ENCODE measurements at places on chromosomes 3 and 15. TPM values are rescaled to one million over a fixed set of nuclear protein-coding genes. Genes with fewer than 3 reads are reported as not detected.

TTBK2 gene
- 4.9 TPM for total RNA-seq

TRIM71 gene
- total RNA-seq: not detected

OR5K2 gene
- not detected for total RNA-seq

VGLL3 gene
- total RNA-seq: 0.66 TPM

COX17 gene
- total RNA-seq: 29.4 TPM

DCLK3 gene
- total RNA-seq: not detected

IQSEC1 gene
- total RNA-seq: 47.3 TPM

HIGD2B gene
- not detected for total RNA-seq

SLC22A13 gene
- total RNA-seq: 0.22 TPM

EPHB1 gene
- 1.9 TPM for total RNA-seq

DOCK3 gene
- total RNA-seq: not detected

ZNF385D gene
- total RNA-seq: 0.06 TPM

COL8A1 gene
- total RNA-seq: 1.5 TPM

FGF12 gene
- total RNA-seq: 0.75 TPM

DNA sequence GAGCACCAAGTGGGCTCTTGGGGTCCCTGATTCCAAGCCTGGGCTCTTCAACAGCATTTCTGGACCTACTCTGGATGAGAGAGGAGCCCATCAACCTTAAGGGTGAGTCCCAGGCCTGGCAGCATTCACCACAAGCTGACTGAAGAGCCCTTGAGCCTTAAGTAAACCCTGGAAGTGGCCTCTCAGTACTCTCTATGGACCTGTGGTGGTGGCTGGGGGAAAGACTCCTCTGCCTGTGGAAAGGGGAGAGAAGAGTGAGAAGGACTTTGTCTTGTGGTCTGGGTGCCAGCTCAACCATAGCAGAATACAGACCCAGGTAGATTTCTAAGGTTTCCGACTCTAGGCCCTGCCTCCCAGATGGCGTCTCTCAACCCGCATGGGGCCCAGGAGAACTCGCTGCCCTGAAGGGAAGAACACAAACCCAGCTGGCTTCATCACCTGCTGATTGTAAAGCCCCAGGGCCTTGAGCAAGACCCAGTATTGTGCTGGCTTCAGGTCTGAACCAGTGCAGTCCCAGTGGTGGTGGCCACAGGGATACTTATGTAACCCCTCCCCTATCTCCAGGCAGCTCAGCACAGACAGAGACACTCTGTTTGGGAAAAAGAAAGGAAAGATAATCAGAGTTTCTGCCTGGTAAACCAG lies 71.4 kb downstream of the TFDP2 start:
- H3K4me3 ChIP-seq: no peak overlapping the region
- H3K27me3 ChIP-seq: no peaks in the 10 kb centered on the region
- DNase-seq: no peak
- H3K4me1 ChIP-seq: no peaks in the 10 kb centered on the region

- H3K4me1 ChIP-seq: no peaks in the 10 kb centered on the region
- H3K36me3 ChIP-seq: no peaks in the 10 kb centered on the region
- DNase-seq: no peak
These were observed 38.7 kb upstream of the DNAAF4 start for GRCh38 chr15:55546718-55547117.

DNA sequence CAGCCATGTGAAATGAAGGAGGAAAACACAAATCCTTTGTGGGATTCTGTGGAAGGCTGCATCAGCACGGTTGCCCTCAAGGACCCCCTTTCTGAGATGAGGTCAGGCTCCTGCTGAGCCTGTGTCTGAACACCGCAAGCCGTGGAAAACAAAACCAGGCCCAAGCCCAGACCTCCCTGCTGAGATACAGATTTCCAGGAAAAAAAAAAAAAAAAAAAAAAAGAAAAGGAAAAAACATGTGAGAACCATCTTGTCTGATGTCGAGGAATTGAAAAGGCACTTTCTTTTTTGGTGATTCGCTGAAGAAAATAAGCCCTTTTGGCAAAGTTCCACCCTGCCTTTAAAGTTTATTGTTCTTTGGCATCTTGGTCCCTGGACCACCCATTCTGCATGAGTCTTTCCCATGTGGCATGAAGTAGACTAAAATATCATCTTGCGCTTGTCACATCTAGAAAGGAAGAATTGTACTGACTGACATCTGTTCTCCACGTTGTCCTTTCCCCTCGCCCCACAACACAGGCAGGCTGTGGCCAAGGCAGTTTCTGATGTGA lies 117.6 kb downstream of the CHST2 start:
- H3K4me3 ChIP-seq: no peak overlapping the region
- no peak for DNase-seq
- H3K36me3 ChIP-seq: no peaks in the 10 kb centered on the region
- no peaks in the 10 kb centered on the region for H3K4me1 ChIP-seq
- H3K27ac ChIP-seq: no peak overlapping the region

- no peaks in the 10 kb centered on the region for H3K27me3 ChIP-seq
- H3K4me1 ChIP-seq: no peaks in the 10 kb centered on the region
- DNase-seq: no peak
- H3K4me3 ChIP-seq: no peak overlapping the region
These were observed 79.8 kb upstream of the FNDC3B start for GRCh38 chr3:171959532-171960089.

DNA sequence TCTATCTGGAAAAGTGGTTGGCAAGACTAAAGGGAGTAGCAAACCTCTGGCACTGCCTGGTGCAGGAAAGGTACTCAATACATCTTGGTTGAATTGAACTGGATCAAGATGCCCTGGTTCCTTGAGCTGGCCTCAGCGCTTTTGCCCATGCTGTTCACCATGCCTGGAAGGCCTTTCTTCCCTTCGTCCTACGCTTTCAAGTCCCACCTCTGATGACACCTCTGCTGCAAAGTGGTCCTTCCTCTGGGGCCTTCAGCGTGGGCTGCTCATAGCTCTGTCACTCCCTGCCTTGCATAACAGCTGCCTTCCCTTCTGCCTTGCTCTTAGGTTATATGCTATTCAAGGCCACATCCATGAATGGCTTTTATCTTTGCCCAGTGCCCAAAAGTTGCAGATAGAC lies 23.0 kb downstream of the ITGA11 start:
- H3K4me3 ChIP-seq: no peak overlapping the region
- H3K27me3 ChIP-seq: no peaks in the 10 kb centered on the region
- no peak for DNase-seq
- H3K4me1 ChIP-seq: no peaks in the 10 kb centered on the region
- H3K36me3 ChIP-seq: no peaks in the 10 kb centered on the region

DNA sequence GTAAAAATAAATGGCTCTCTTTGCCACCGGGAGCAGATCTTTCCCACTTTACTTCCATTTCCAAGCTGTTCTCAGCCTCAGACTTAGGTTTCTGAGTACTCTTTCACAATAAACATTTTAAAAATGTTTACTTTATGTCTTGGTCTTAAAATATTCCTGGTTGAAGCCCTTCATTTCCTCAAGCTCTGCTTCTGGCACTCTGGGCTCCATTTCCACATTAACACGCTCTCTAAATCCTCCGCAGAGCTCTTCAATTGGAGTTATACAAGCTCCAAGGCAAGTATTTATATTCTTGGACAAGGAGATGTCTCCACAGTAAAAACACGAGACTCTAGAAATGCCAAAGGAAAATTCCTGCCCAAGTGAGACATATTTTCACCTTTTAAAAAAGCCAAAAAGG lies 169.3 kb downstream of the GREM1 start:
- H3K4me1 ChIP-seq: no peaks in the 10 kb centered on the region
- H3K36me3 ChIP-seq: no peaks in the 10 kb centered on the region
- no peaks in the 10 kb centered on the region for H3K27me3 ChIP-seq
- H3K4me3 ChIP-seq: no peak overlapping the region

- no peaks in the 10 kb centered on the region for H3K4me1 ChIP-seq
- H3K27me3 ChIP-seq: no peaks in the 10 kb centered on the region
- H3K27ac ChIP-seq: no peak overlapping the region
- no peaks in the 10 kb centered on the region for H3K36me3 ChIP-seq
- H3K4me3 ChIP-seq: no peak overlapping the region
- no peak for DNase-seq
These were observed 211.8 kb downstream of the NR2F2 start for GRCh38 chr15:96542130-96542770.

GRCh38 chr3:25090698-25091453 lies 337.2 kb upstream of the RARB start:
- H3K27me3 ChIP-seq: no peaks in the 10 kb centered on the region
- H3K4me1 ChIP-seq: no peaks in the 10 kb centered on the region
- H3K4me3 ChIP-seq: no peak overlapping the region
- DNase-seq: no peak

GRCh38 chr3:21159543-21159906 lies 591.5 kb downstream of the ZNF385D start:
- H3K27ac ChIP-seq: no peak overlapping the region
- no peaks in the 10 kb centered on the region for H3K27me3 ChIP-seq
- DNase-seq: no peak
- H3K36me3 ChIP-seq: no peaks in the 10 kb centered on the region

- H3K27me3 ChIP-seq: no peaks in the 10 kb centered on the region
- no peaks in the 10 kb centered on the region for H3K4me1 ChIP-seq
- no peak overlapping the region for H3K27ac ChIP-seq
These were observed 28.7 kb downstream of the SPG21 start for GRCh38 chr15:64961013-64961412.

GRCh38 chr3:133763797-133764683 lies 17.8 kb downstream of the TF start:
- H3K4me3 ChIP-seq: no peak overlapping the region
- no peaks in the 10 kb centered on the region for H3K36me3 ChIP-seq
- no peak for DNase-seq
- H3K27me3 ChIP-seq: no peaks in the 10 kb centered on the region

- H3K36me3 ChIP-seq: no peaks in the 10 kb centered on the region
- H3K4me3 ChIP-seq: no peak overlapping the region
- H3K27me3 ChIP-seq: no peaks in the 10 kb centered on the region
- H3K4me1 ChIP-seq: no peaks in the 10 kb centered on the region
- H3K27ac ChIP-seq: no peak overlapping the region
These were observed 344.7 kb downstream of the NEK10 start for GRCh38 chr3:27024493-27024892.

DNA sequence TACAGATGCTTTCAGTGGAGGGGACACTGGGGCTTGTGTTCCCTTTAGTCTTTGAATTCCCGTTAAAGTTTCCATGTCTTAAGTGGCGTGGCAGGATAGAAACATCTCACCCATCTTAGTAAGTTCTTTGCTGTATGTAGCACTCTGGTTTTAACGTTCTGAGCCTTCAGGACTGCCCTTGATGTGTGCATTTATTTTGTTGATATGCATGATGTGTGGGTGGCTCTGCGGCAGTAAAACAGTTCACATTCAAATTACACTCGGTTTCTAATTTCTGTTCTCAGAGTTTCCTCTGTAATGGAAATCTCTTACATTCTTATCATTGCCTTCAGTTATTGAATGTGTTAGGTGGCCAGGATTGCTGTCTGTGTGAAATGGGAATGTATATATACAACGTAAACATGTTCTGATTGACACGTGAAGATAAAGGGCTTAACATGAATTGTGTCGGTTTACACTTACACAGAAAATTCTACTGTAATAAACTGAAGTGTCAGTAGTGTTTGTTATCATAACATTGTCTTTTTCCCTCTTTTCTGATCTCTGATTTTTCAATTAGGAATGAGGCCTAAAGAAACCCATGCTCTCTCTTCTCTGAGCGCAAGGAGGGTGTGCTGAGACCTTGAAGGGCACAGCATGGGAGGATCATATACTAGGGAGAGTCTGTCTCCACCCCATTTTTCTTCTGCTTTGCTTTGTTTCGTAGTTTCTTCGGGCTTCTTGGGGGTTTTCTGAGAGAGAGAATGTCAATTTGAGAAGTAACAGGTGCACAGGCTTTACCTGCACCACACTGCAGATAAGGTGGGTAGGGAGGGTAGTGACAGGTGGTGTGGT lies 51.5 kb downstream of the IGF1R start:
- no peaks in the 10 kb centered on the region for H3K36me3 ChIP-seq
- no peak for DNase-seq
- no peak overlapping the region for H3K4me3 ChIP-seq
- H3K27ac ChIP-seq: no peak overlapping the region
- H3K27me3 ChIP-seq: no peaks in the 10 kb centered on the region

DNA sequence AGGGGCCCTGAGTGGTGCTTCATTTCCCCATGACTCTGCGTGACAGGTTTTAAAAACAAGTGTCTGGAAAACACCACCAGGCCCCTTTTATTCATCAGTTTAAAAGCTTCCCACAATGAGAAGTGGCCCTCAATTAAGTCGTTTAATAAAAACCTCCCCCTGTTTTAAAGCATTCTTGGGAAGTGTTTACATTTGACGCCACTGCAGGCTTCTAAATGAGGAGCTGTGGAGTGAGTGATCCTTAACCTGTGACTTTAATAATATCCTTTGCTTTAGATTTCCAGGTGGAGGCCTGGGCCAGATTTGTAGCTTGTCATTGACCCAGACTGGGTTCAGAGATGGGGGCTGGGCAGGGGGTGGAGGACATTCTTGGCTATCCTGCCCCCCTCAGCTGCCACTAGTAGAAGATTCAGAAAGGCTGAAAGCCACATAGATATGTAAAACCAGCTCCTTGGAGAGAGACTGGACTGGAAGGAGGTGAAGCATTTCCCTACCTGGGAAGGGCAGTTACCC lies 11.3 kb downstream of the CGNL1 start:
- no peak for DNase-seq
- no peak overlapping the region for H3K4me3 ChIP-seq
- H3K27ac ChIP-seq: peak overlapping the region; percentile 48
- H3K4me1 ChIP-seq: no peaks in the 10 kb centered on the region
- H3K36me3 ChIP-seq: no peaks in the 10 kb centered on the region
- no peaks in the 10 kb centered on the region for H3K27me3 ChIP-seq

- H3K36me3 ChIP-seq: no peaks in the 10 kb centered on the region
- DNase-seq: no peak
- H3K4me1 ChIP-seq: no peaks in the 10 kb centered on the region
- peaks cover 87% of the 10 kb centered on the region for H3K27me3 ChIP-seq
- H3K27ac ChIP-seq: no peak overlapping the region
These were observed 4.7 kb downstream of the FOXL2 start for GRCh38 chr3:138942271-138942670.

DNA sequence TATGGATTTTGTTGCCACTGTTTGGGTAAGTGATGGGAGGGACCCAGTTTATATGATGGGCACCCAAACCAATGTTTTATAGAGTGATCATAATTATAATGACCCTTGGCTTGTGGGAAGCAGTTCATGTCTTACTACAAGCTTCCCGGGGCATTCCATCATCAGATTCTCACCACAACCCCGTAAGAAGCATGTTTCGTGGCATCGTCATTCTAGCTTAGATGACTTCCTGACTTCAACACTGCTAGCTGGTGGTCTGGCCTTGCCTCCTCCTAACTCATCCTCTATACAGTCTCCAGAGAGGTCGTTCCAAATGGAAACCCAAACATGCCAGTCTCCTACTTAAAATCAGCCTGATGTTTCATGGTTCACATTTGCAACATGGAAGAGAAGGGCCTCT lies 226.9 kb downstream of the ADAMTS9 start:
- DNase-seq: no peak
- H3K27ac ChIP-seq: no peak overlapping the region
- no peaks in the 10 kb centered on the region for H3K4me1 ChIP-seq
- no peaks in the 10 kb centered on the region for H3K27me3 ChIP-seq

Data from right lobe of liver (tissue), 6 donors.